ENCODE measurements at places on chromosomes 1 and 21. TPM values are rescaled to one million over a fixed set of nuclear protein-coding genes. Genes with fewer than 3 reads are reported as not detected.

GRCh38 chr1:92168657-92169056 lies 49.1 kb upstream of the C1orf146 start:
- no peak for DNase-seq

DNA sequence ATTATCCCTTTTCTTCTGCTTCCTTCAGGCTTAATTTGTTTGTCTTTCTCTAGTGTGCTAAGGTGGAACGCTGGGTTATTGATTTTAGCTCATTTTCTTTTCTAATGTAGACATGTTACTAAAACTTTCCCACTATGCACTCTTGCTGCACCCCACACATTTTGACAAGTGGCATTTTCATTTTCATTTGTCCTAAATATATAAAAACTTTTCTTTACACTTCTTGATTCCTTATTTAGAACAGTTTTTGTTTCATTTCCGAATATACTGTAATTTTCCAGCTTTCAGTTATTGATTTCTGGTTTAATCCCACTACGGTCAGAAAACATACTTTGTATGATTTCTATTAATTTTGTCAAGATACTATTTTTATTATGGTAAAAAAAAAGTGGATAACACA lies 25.3 kb downstream of the SH3BP5L start:
- no peak for DNase-seq

DNA sequence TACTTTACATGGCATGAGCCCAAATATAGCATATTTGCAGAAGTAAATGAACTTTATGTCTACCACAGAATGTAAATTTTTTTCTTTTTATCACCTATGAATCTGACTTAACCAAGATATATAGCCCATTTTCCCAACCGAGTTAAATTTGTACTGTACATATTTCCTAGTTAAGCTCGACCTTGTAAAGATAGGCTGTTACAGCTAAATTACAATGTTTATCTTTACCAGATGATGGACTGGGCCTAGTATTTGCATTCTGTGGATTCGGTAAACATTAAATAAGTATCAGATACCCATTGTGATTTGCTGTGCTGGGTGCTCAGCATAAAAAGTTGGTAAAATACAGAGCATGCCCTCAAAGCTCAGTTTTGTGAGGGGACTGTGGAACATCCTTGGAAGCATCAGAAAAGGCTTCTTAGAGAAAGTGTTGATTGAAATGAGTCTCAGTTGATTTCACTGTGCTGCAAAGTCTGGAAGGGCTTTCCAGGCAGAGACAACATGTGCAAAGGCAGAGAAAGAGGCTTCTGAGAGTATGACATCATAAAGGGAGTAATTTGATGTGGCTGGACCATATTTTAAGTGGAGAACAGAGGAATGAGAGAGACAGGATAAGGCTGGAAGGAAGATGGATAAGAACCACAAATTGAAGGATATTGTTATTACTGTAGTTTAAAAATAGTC lies 27.4 kb downstream of the MORC3 start:
- DNase-seq = peak; percentile 18

Gene KLF17
- total RNA-seq = 0.50 TPM

DNA sequence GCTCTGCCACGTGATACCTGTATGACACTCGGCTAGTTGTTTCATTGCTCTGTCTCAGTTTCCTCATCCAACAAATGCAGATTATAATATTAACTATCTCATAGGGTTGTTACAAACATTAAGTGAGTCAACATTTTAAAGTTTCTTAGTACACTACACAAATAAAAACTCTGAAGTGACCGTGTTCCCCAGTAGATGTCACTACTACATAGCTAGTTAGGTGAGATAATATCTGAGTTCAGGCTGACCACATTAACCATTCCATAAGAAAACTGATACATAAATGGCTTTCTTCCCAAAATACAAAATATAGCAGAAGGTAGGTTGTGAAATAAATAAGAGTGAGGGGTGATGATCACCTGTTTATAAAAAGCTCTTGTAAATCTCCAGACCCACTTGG lies 214.1 kb downstream of the NUF2 start:
- peak; percentile 19 for DNase-seq
